Activated CD8-positive, alpha-beta memory T cell treated with anti-CD3 and anti-CD28 coated beads for 4 hours (primary cell): ENCODE measurements at places on chromosomes 12 and 14.

- no peak for DNase-seq
Measured at GRCh38 chr12:95788637-95789036, 1.9 kb downstream of the NTN4 start.

- no peak for DNase-seq
Measured at GRCh38 chr12:119980242-119980641, 8.8 kb upstream of the BICDL1 start.

GRCh38 chr12:25553098-25553497 is at the start of gene LMNTD1:
Gene LMNTD1 (minus strand): TSS chr12:25553283. CDS start chr12:25552959, 324 bp downstream.
- no peak for DNase-seq

- no peak for DNase-seq
Measured at GRCh38 chr14:69613312-69614073, 2.1 kb downstream of the SUSD6 start.

GRCh38 chr14:33979613-33980276 is 28.9 kb upstream of the EGLN3 start:
- DNase-seq = no peak

GRCh38 chr12:58414398-58414871 is 473.1 kb downstream of the ATP23 start:
- DNase-seq = no peak

- no peak for DNase-seq
Measured at GRCh38 chr14:76812093-76812421, 625 bp downstream of the ANGEL1 start.

DNA sequence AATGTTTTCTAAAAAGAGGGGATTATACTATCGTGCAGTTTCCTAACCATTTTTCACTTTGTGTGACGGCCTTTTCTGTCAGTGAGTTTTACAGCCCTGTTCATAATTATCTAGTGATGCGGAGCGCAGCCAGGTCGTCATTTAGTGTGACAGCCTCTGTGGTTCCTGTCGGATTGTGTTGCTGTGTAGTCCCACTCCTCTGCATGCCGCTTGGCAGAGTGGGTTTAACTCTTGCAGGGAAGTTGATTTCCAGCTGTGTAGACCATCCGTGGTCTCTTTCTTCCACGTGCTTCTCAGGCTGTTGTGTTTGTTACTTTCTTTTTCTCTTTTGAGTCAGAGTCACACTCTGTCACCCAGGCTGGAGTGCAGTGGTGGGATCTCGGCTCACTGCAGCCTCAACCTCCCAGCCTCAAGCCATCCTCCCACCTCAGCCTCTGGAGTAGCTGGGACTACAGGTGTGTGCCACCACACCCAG is 8.6 kb downstream of the RAN start:
- DNase-seq = no peak

- DNase-seq = no peak
Measured at GRCh38 chr14:75109877-75110276, 17.0 kb downstream of the NEK9 start.

- DNase-seq = no peak
Measured at GRCh38 chr14:49497725-49498348, 88.3 kb downstream of the RPS29 start.

DNA sequence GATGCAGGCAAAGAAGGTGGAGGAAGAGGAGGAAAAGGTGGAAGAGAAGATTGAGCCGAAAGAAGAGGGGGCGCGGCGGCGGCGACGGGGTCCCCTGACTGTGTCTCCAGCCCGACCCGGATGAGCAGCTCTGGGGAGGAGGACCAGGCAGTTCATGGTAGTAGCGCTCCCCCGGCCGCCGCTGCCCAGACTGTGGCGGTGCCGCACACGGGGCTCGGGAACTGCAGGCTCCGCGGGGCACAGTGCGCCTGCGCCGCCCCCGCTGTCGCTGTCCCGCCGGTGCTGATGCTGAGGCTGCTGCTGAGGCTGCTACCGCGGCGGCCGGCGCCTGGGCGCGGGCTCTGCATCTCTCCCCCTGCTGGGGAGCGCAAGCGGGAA is at the start of gene KCNH5:
KCNH5 (minus strand) TSS at position 225 of the 378 bp plus-strand sequence. CDS start 272 bp downstream, outside the sequence.
- no peak for DNase-seq
